ENCODE measurements at places on chromosomes 5 and 9.

GRCh38 chr9:5510360-5510931, at the start of gene PDCD1LG2:
TSS of gene PDCD1LG2 (plus strand) at chr9:5510531. CDS start at chr9:5522547, 12,016 bp downstream.
- no peak for DNase-seq

GRCh38 chr5:181170996-181171395, 23.6 kb downstream of the OR2V2 start:
- no peak for DNase-seq

- DNase-seq = no peak
Observed at GRCh38 chr5:103624675-103625074, 62.1 kb upstream of the NUDT12 start.

DNA sequence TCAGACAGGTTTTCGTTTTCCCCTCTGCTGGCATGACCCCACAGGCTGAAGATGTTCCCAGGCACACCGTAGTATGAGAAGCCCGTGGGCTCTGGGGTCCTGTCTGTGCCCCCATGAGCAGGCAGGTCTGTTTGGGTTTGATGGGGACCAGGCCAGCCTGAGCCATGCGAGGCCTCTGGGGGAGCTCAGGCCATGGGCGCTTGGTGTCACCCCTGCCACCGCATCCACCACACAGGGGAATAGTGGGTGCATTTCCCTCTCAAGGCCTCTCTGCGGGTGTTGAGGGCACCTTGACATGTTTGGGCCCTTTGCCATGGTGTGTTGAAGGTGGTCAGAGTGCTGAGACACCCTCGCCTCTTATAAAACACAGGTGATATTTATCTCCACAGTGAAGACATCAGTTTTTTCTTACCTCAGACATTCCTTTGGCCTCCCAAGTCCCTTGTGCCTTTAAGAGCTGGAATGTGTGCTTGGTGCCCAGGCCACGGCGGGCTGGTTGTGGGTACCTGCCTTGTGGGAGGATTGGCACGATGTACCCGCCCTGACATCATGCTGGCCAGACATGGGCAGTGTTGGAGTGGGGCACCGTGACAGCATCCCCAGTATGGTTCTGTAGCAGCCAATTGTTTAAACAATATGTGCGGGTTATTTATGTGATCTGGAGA, 68.3 kb downstream of the WNK2 start:
- DNase-seq = no peak
